EH (cell line): ENCODE measurements at places on chromosomes 1 and 21.

DNA sequence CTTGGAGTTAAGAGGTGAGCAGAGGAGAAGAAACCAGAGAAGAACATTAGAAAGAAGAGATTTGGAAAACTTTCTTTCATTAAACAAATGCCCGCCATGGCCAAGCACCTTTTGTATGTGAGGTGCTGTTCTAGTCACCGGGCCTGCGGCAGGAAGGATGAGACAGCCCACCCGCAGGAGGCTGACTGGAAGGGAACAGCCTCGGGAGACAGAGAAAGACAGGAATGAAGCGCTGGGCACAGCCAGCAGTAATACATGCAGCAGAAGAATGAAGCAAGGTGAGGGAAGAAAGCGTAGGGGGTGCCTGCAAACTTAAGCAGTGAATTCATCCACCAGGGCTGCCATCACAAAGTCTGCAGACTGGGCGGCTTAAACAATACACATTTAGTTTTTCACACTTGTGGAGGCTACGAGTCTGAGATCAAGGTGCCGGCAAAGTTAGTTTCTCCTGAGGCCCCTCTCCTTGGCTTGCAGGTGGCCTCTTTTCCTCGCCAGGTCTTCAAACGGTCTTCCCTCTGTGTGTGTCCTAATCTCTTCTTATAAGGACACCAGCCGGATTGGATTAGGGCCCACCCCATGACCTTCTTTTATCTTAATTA lies 188.1 kb downstream of the PSMG1 start:
- DNase-seq: no peak

DNA sequence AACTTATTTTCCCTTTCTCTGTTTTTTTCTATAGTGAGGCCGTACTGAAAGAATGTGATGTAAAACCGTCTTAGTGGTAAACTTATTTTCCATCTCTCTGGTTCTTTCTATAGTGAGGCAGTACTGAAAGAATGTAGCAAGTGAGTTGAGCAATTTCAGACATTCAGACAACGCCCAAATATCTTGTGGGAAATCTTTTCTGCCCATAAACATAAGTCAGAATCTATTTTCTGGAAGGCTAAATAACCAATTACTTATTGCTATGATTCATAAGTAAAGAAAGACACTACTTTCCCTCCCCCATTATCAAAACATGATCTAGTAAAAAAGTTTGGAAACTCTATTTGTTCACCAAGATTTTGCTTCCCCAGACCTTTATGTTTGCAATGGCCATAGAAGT lies 18.8 kb upstream of the SCCPDH start:
- peak; percentile 98 for DNase-seq

- DNase-seq: no peak
Observed at GRCh38 chr1:39727932-39728317, 10.8 kb upstream of the PPIE start.

GRCh38 chr21:29406385-29406784 lies 107.7 kb downstream of the BACH1 start:
- no peak for DNase-seq

GRCh38 chr1:231896806-231897205 lies 270.2 kb downstream of the DISC1 start:
- no peak for DNase-seq

- DNase-seq: peak; percentile 81
Observed at GRCh38 chr1:110460253-110461220, 9.6 kb downstream of the PROK1 start.

DNA sequence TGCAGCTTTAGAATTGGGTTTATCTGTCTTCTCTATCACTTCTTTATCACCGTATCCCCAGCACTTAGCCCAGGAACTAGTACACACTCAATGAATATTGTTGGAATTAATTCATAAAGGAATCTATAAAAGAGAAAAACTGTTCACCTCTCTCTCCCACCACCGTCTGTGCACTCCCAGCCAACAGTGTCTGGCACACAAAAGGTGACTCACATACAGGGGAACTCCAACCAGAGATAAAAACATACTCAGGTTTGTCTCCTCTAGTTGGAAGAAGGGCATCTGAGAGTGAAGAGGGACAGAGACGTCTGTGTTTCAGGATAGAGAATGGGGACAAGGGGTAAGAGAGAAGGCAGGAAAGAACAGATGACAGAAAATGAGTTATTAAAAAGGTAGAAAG lies 10.0 kb downstream of the ITLN1 start:
- no peak for DNase-seq

GRCh38 chr1:162365284-162366020 lies 11.2 kb downstream of the SPATA46 start:
- DNase-seq: no peak

- no peak for DNase-seq
Observed at GRCh38 chr1:18299441-18300338, 181.0 kb upstream of the KLHDC7A start.

DNA sequence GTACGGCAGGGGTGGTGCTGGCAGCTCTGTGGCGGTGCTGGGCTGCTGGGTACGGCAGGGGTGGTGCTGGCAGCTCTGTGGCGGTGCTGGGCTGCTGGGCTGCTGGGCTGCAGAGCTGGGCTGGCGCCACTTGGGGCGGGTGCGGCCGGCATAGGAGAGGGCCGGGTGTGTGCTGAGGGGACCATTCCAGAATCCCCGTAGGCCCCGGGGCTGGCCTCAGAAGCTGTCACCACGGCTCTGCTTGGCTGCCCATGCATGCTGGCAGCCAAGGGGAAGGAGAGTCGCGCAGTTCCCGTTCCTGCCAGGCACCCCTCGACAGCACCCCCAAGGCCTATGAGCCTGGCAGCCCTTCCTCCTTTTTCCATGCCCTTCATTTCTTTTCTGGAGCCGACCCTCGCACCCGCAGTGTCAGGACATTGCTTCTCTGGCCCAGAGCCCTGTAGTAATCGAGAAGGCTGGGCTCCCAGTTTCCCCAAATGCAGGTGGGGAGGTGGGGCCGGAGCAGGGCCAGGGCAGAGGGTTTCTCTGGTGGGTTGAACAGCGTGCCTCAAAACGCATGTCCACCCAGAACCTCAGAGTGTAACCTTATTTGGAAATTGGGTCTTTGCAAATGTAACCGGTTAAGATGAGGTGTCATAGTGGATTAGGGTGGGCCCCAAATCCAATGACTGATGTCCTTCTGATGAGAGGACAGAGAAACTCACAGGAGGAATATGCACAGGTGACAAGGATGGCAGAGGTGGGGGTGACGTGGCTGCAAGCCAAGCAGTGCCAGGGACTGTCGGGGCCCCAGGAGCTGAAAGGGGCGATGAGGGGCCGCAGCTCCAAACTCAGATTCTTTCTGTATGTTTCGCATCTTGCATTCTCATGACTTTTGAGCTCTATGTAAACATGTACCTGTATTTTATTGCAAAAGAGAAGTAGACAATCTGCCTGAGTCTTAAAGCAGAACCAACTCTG lies 71.0 kb upstream of the ACTRT2 start:
- DNase-seq: no peak

GRCh38 chr1:203628201-203629015 lies 1.8 kb downstream of the ATP2B4 start:
- DNase-seq: peak; percentile 76

GRCh38 chr21:42130441-42130840 lies 59.3 kb downstream of the UMODL1 start:
- no peak for DNase-seq

DNA sequence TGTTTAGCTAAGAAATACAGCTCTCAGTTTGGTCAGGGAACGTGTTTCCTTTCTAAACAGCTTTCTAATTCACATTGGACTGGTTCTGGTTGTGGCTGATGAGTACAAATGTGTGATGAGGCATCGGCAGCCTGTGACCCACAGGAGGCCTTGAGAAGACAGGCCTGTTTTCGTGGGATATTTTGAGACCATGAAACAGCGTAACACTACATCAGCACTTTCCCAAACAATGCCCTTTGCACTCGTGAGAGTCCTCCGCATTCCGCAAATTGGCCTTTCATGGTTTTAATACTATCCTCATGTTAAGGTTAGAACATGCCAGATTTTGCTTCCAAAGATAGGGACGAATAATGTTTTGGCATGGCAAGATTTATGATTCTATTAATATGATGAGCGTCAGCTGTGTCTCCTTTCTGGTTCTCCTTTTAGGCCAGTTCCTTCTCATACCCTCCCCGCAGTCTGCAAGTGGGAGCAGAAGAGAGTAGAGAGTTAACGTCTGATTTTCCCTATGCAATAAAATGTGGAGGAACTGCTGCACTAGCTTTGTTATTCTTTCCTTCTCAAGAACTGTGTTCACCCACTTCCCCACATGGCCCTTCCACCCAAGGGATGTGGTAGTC lies 84.3 kb upstream of the L1TD1 start:
- DNase-seq: no peak

GRCh38 chr1:184019069-184019468 lies 18.5 kb downstream of the COLGALT2 start:
- DNase-seq: no peak

GRCh38 chr21:43731891-43732711 lies 13.2 kb downstream of the PDXK start:
- no peak for DNase-seq

DNA sequence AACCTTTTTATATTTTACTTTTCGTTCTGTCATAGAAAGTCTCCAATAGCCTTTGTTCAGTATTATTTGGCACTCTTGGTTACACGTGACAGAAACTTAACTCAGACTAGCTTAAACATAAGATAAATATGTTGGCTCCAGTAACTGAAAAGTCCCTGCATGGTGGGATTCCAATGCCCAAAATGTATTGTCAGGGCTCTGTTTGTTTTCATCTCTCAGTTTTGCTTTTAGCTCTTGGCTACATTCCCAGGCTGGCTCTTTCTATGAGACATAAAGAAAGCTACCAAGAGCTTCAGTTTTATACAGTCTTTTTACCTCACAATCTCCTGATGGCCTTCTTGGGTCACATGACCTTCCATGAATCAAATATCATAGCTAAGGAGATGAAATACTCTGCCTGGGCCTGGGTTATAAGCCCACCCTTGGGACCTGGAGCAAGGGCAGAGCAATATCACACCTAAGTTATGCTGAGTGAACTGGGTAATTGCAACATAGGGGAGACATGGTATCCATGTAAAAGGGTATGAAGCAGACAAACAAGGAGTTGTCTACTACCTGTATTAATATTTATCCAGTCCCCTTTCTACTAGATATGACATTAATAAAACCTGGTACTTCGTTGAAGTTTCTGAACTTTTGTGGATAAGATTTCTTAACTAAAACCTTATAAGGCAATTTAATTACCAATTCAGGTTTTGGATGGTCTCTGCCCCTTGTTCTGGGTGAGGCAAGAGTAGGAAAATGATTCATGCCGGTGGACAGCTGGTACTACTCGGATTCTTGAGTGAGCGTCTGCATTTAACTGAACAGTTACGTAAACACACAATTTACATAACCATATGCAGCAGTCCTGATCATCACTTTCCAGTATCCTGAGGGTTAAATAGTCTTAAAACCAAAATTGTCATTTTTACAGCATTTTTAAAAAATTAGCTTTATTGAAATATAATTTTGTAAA lies 442.3 kb downstream of the GPATCH2 start:
- no peak for DNase-seq

DNA sequence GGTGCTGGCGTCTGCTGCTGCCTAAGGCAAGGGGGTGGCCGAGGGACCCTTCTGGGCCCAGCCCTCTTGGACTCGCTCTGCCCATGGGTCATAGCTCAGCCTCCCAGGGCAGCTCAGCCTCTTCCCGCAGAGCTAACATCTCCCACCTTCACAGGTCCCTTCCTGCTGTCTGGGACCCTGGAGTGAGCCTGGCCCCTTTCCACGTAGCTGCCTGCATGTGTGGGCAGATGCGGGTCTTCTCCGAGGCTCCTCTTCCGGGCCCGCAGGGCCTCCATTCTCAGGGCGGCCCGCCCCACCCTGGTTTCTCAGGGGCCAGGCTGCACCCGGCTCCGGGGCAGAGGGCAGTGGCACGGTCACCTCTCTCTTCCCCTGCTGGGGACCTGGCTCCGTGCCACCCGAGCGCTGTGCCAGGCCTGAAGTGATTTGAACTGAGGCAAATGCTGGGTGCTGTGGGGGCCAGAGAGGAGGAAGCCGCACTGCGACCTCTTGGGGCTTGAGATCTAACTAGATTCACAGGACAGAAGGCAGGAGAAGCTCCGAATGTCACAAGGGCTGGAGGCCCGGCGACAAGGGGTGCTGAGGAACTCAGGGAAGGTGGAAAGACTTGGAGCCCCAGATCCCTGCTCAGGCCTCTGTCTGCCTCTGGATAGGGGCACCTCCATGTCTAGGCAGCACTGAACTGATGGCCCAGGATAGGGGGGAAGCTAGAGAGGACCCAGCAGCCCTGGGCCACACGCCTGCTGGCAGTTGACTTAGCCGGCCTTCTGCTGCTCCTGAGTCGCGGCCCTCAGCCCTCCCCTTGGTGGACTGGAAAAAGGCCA lies 40.7 kb downstream of the COQ8A start:
- no peak for DNase-seq

- DNase-seq: peak; percentile 83
Observed at GRCh38 chr1:171295821-171296220, 18.2 kb upstream of the FMO4 start.

DNA sequence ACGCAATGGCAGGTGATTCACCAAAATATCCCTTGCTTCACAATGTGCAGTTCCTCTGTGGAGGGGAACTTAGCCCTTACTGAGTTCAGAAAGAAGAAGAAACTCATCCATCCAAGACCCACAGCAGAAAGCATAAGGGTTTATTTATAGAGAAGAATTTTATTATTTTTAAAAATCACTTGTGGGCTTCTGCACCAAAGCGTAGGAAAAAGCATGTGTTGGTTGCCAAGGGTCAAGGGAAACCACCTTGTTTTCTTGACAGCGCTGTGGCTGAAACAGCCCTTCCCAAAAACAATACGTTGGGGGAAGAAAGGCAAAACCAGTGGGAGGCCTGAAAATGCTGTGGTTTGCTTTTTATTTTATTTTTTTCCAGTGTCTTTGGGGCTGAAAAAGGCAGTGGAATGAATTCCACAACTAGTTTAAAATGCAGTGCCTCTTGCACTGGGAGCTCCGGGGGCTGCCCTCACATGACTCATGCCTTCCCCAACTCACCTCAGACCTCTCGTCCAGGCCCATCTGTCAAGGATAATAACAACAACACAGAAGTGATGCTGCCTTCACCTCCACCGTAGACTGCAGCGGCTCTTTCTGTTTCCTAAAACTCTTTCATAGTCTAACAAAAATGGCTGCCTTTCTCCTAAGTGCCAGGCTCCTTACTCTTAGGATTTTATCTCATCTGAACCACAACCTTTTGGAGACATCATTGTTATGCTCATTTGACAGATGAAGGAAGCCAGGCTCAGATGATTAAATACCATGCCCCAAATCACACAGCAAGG lies 224.2 kb upstream of the JUN start:
- DNase-seq: peak; percentile 27

DNA sequence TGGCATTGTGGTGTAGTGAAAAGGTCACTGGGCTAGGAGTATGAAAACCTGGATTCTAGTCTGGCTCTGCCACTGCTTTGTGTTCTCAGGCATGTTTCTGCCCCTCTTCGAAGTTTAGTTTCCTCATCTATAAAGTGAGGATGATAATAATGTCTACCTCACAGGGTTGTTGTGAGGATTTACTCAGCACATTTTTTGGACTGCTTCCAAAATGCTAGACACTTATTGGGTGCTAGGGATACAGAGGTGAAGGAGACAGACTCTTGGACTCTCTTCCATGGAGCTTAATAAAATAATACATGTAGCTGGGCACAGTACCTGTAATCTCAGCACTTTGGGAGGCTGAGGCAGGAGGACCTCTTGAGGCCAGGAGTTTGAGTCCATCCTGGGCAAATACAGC lies 3.6 kb downstream of the KIF2C start:
- peak; percentile 37 for DNase-seq
